Stimulated activated CD8-positive, alpha-beta memory T cell treated with anti-CD3 and anti-CD28 coated beads, Interleukin-7, amount 100 ng/mL, for 48 hours (primary cell): ENCODE measurements at places on chromosomes 16 and 17.

DNA sequence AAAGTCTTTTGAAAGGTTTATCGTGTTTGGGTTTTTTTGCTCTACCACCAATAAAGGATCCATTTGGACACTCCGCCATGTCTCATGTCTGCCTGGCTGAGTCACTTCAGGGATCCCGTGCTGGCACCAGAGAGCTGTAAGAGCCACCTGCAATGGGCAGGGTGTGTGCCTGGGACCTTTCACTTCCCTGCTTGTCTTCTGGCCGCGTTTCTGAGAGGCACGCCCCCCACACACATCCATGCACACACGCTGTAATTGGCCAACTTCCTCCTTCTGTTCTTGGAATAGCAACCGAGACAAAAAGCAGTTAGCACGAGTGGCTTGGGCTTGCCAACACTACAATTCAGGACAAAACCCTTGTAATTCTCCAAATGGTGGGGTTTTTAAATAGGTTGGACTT is 9.8 kb upstream of the SOST start:
- no peak for DNase-seq

DNA sequence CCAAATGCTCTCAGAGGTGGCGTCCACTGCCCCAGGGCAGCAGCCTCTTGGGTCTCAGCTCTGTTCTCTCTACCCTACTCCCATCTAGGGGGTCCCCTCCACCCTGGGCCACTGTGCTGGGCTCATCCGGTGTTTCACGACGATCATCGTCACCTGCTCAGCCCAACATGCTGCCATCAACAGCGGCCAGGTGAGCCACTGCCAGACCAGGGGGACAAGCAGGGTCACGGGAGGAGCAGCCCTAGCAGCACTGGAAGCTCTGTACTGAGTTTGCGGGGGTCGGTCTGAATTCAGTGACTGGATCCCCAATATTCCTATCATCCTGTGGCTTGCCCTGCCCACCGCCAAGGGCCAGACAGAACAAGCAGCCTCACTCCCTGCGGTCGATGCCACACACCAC is 16.0 kb downstream of the ALOX12B start:
- DNase-seq: no peak

DNA sequence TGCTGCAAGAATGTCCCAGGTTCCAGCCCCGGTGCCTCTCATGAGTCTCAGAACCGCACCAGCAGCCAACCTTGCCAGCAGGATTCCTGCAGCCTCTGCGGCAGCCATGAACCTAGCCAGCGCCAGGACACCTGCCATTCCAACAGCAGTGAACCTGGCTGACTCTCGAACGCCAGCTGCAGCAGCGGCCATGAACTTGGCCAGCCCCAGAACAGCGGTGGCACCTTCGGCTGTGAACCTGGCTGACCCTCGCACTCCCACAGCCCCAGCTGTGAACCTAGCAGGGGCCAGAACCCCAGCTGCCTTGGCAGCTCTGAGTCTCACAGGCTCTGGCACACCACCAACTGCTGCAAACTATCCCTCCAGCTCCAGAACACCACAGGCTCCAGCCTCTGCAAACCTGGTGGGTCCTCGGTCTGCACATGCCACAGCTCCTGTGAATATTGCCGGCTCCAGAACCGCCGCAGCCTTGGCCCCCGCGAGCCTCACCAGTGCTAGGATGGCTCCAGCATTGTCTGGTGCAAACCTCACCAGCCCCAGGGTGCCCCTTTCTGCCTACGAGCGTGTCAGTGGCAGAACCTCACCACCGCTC is 9.8 kb downstream of the ELOB start:
- no peak for DNase-seq

- no peak for DNase-seq
Observed at GRCh38 chr16:75104836-75105235, 11.7 kb downstream of the LDHD start.

DNA sequence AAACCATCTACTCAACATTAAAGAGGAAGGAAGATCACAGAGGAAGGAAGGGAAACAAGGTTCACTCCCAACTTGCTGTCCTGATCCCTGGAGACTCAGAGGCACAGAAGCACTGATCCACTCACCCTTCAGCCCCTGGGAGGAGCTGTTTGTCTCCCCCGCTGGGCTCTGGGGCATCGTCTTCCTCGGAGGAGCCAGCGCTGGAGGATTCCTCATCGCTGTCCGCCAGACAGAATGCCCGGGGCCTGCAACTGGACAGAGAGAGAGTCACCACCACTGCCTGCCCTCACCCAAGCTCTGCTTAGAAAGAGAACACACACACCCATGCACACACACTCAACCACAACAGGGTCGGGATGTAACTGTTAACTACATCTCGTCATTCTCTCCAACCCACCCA is 24.8 kb upstream of the ERN1 start:
- DNase-seq: no peak

GRCh38 chr16:68400083-68400923 is 48.0 kb downstream of the SMPD3 start:
- DNase-seq: no peak

DNA sequence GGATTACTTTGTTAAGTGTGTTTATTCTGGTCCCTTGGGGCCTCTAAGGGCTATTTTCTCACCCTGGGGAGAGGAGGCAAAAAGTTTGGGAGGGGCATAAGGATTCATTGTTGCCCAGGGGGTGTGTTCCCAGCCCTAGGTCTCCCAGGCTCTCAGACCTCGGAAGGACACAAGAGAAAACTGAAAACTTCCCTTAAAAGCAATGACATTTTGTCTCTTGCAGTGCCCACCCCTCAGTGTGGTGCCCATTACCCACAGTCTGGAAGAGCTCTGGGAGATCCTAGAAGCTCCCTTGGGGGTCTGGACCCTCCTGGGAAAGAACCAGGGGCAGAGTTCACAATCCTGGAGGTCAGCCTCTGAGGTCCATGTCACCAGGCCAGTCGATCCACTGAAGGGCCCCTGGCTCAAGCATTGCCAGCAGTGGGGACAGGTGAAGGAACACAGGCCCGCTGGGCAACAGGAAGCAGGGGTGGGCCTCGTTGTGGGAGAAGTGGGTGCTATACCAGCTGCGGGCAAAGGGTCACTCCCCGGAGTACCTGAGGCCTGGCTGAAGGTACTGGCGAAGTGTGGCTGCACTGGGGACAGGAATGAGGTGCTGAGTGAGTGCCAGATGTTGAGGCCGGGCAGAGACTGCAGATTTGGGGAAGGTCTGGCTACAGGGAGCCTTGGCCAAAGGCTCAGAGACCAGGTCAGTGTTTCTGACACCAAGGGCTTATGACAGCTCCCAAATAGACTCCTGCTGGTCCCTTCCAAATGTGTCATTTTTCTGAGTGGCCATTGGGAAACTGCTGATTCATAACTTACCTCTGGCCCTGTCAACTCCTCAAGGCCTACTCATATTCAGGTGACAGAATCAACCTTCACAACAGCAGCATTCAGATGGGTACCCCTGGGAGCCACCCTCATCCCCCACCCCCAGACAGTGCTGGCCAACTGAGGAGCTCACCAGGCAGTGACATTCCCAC is 4.6 kb upstream of the ZNF747 start:
- no peak for DNase-seq

- no peak for DNase-seq
Observed at GRCh38 chr16:69031877-69032301, 73.6 kb upstream of the HAS3 start.

GRCh38 chr17:65785109-65785508 is 223.7 kb upstream of the AXIN2 start:
- DNase-seq: no peak

DNA sequence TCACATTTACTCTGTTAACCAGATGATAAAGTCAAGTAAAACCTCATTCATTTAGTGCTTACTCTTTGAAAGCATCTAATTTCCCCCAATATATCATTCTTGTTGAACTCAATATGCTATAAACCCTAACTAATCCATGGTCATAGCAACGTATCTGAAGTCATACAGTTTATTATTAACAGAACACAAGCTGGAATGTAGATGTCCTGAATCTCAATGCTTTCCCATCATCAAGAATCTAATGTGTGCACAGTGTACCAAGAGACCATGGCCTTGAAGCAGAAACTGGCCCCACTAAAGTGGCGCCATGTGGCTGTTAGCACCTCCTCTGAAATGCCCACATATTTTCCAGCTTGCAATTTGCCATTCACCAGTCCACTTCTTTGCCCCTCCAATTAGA is 245.8 kb downstream of the SOX9 start:
- no peak for DNase-seq
